Epithelial cell of umbilical artery (primary cell): ENCODE measurements at places on chromosomes 6 and 20. TPM values are rescaled to one million over a fixed set of nuclear protein-coding genes. Genes with fewer than 3 reads are reported as not detected.

OOEP gene
- not detected in 2 replicates for total RNA-seq

FKBP1C gene
- 0.97 TPM in 1 of 2 replicates, not detected in the other for total RNA-seq

LY86 gene
- total RNA-seq: not detected in 2 replicates

MRAP2 gene
- 12.3 and 18.8 TPM in 2 replicates for total RNA-seq

RIPPLY2 gene
- total RNA-seq: not detected in 2 replicates

ARMC12 gene
- 0.30 TPM in 1 of 2 replicates, not detected in the other for total RNA-seq

TCFL5 gene
- total RNA-seq: 9.3 and 13.3 TPM in 2 replicates

NT5E gene
- 115 and 239 TPM in 2 replicates for total RNA-seq

DOK5 gene
- total RNA-seq: 0.32 and 2.4 TPM in 2 replicates

PCSK2 gene
- not detected in 2 replicates for total RNA-seq

SCRT2 gene
- total RNA-seq: not detected in 2 replicates

SAPCD1 gene
- 0.65 TPM in 1 of 2 replicates, not detected in the other for total RNA-seq

SPEF1 gene
- not detected in 2 replicates for total RNA-seq

EDN1 gene
- total RNA-seq: 229 and 433 TPM in 2 replicates

NTSR1 gene
- total RNA-seq: 0.65 and 2.7 TPM in 2 replicates

BLCAP gene
- total RNA-seq: 31.5 and 33.9 TPM in 2 replicates

KCNQ2 gene
- total RNA-seq: not detected in 2 replicates

CDKAL1 gene
- 21.1 and 31.8 TPM in 2 replicates for total RNA-seq

RBBP8NL gene
- total RNA-seq: not detected in 2 replicates

COL10A1 gene
- total RNA-seq: not detected in 2 replicates

STXBP5 gene
- 20.1 and 24.3 TPM in 2 replicates for total RNA-seq

IMPG1 gene
- under 0.01 TPM in 1 of 2 replicates, not detected in the other for total RNA-seq

NNAT gene
- total RNA-seq: under 0.01 TPM in 1 of 2 replicates, not detected in the other

THBD gene
- 11.7 and 32.7 TPM in 2 replicates for total RNA-seq

VGLL2 gene
- not detected in 2 replicates for total RNA-seq

WFDC10B gene
- not detected in 2 replicates for total RNA-seq

ACTL10 gene
- 3.6 and 4.0 TPM in 2 replicates for total RNA-seq

HSD17B8 gene
- total RNA-seq: 11.0 and 12.3 TPM in 2 replicates

PRDM1 gene
- 0.30 and 1.3 TPM in 2 replicates for total RNA-seq

IL17A gene
- not detected in 2 replicates for total RNA-seq

BMP5 gene
- not detected in 2 replicates for total RNA-seq

CDSN gene
- total RNA-seq: not detected in 2 replicates

EYS gene
- total RNA-seq: 0.15 and 0.32 TPM in 2 replicates

SLC22A1 gene
- total RNA-seq: under 0.01 TPM in 1 of 2 replicates, not detected in the other

CCN6 gene
- total RNA-seq: not detected in 2 replicates

MLIP gene
- total RNA-seq: 12.0 and 21.1 TPM in 2 replicates

SLC12A5 gene
- total RNA-seq: under 0.01 and 0.32 TPM in 2 replicates

TAAR8 gene
- not detected in 2 replicates for total RNA-seq

MEI4 gene
- total RNA-seq: not detected in 2 replicates

SOX4 gene
- 42.9 and 65.6 TPM in 2 replicates for total RNA-seq

BYSL gene
- total RNA-seq: 25.5 and 30.5 TPM in 2 replicates

AGER gene
- total RNA-seq: under 0.01 and 0.46 TPM in 2 replicates

B3GALT4 gene
- total RNA-seq: 1.6 and 3.3 TPM in 2 replicates

BPIFA2 gene
- total RNA-seq: not detected in 2 replicates
